Smooth muscle cell of the umbilical artery (primary cell): ENCODE measurements at places on chromosomes 5 and 9. TPM values are rescaled to one million over a fixed set of nuclear protein-coding genes. Genes with fewer than 3 reads are reported as not detected.

The DDX31 gene
- 13.4 and 20.5 TPM in 2 replicates for total RNA-seq

The TRAF1 gene
- 2.1 and 3.1 TPM in 2 replicates for total RNA-seq

The CTXN3 gene
- not detected in 2 replicates for total RNA-seq

The TMEM38B gene
- 15.7 and 29.4 TPM in 2 replicates for total RNA-seq

The MCTP1 gene
- total RNA-seq: 13.7 and 17.3 TPM in 2 replicates
